ENCODE measurements at places on chromosomes 5 and 9.

- ATAC-seq = no peak
Measured at GRCh38 chr5:115450741-115451140, 93.8 kb downstream of the FEM1C start.

DNA sequence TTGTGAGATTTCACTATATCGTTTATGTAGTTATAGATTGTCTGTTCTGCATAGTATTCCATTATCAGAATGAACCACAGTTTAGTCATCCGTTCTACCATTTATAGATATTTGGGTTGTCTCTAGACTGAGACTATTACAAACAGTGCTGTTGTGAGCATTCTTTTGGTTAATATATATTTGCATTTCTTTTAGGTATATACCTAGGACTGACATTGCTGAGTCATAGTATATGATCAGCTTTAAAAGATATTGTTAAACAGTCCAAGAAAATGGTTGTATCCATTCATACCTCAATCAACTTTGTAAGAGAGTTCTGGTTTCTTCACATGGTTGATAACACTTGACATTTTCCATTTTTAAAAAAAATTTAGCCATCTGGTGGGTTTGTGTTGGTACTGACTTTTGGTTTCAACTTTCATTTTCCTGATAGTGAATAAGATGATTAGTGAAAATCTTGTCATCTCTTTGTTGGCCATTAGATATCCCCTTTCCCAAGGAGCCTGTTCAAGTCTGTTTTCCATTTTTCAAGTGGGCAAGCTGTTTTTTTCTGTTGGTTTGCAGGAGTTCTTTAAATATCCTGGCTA, 22.9 kb upstream of the ADAM19 start:
- peak; percentile 29 for ATAC-seq

GRCh38 chr5:39726467-39726866, 301.7 kb upstream of the DAB2 start:
- no peak for ATAC-seq

GRCh38 chr9:88938189-88938588, 53.1 kb upstream of the S1PR3 start:
- ATAC-seq = no peak

DNA sequence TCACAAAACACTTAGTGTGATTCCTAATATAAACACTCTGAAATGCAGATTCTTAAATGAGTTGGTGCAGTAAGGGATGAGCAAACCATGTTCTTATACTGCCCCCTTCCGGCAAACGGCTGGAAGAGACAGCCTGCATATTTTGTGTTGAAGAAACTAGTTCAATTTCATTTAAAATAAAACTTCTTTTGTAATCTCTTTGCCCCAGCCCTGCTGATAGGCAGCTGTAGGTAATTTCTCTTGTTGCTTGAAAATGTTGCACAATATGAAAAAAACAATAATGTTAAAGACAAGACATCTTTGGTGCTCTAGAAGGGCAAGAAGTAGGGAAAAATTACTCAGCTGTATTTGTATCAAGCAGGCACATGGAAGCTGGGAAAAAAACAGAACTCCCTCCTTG, 89.7 kb upstream of the CCNG1 start:
- ATAC-seq = no peak

DNA sequence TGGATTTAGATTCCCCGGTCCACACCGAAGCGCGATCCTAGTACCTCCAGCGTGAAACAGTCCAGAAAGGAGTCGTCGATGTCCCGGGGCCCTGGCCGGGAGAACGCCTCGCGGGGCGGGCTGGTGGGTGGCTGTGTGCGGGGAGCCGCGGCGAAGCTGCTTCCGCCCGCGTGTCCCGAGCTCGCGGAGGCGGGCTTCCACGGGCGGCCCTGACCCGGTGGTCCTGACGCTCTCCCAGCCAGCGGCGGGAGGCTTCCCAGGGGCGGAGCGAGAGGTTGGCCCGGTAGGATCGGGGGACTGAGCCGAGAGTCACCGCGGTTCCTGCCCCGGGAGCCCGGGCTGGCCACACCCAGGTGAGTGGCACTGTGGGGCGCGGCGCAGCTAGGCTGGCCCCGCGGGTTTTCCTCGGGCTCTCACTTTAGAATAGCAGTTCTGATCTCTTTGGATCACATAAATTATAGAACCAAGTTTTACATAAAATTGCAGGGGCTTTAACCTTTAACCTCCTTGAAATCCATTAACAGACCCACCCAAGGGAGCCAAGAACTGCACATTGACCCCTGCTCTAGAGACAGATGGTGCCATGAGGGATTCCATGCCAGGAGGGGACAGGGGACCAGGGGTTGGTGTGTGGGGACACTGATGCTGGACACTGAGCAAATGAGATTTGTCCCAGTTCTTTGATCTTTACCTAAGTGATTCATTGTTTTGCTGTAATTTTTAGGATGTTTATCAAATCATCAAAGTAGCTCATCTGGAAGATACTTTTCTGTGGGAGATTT, 29.2 kb upstream of the IL31RA start:
- ATAC-seq = no peak

- peak; percentile 38 for ATAC-seq
Measured at GRCh38 chr9:37144762-37145161, 24.4 kb downstream of the ZCCHC7 start.

DNA sequence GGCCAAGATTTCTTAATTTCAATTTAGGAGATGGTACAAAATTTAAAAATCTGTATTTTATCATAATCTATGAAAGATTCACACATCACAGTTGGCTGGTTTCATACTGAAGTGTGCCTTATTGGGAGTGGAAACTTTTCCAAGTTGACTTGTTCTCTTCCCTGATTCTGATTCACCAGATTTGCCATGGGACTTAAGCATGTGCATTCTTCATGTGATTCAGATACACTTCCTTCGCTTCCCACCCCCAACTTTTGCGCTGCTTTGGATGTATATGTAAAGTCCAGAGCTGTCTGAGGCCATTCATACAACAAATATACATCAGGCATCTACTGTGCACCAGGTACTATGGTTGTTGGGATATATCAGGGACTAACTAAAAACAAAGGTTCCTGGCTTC, 34.4 kb downstream of the CPEB4 start:
- ATAC-seq = no peak

DNA sequence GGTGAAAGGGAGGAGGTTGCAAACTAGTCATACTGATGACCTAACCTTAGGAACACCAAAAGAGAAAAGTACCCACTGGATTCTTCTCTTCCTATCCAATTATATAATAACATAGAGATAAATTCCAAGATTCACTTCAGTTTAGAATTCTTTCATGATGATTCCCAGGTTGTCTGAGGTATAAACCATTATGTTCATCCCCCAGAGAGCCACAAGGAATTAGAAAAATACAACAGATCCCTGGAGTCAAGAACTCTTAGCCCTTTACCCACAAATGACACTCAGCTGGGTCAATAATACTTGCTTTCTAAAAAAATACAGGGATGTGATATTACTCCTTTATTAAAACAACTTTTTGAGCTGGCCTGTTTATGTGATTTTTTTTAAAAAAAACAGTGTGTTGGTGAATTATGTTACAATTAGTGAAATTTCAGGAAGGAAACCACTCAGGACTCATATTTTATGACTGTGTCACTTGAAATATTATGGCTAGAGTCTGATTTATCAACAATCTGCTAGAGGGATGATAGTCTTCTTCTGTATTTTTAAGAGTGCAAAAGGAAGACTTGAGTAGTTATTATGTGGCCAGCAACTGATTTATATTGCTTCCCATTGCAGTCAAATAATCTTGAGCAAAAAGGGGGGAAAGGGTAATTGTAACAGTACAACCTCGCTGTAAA, 338.2 kb downstream of the NFIB start:
- ATAC-seq = no peak

DNA sequence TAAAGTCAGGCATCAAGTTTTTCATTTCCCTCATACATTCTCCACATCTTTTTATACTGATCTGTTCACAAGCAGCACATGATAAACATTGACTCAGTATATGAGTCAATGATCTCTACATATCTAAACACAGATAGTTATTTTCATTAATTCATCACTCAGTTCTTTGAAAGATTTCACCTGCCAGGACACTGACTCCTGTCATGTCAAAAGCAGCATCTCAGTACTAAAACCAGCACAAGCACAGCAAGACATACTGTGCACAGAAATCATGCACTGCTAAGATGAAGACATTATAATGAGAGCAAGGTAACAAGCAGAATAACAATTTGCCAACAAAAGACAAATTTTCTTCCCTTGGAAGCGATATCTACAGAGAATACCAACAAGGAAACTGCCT, 206.1 kb upstream of the COX7C start:
- ATAC-seq = no peak

GRCh38 chr5:60521376-60522291, 178.3 kb downstream of the DEPDC1B start:
- ATAC-seq = no peak

- ATAC-seq = peak; percentile 72
Measured at GRCh38 chr9:92406477-92406876, 2.1 kb upstream of the OGN start.

GRCh38 chr5:78537821-78538220, 110.8 kb downstream of the LHFPL2 start:
- ATAC-seq = no peak

GRCh38 chr5:14659821-14660607, 4.5 kb upstream of the OTULIN start:
- no peak for ATAC-seq

DNA sequence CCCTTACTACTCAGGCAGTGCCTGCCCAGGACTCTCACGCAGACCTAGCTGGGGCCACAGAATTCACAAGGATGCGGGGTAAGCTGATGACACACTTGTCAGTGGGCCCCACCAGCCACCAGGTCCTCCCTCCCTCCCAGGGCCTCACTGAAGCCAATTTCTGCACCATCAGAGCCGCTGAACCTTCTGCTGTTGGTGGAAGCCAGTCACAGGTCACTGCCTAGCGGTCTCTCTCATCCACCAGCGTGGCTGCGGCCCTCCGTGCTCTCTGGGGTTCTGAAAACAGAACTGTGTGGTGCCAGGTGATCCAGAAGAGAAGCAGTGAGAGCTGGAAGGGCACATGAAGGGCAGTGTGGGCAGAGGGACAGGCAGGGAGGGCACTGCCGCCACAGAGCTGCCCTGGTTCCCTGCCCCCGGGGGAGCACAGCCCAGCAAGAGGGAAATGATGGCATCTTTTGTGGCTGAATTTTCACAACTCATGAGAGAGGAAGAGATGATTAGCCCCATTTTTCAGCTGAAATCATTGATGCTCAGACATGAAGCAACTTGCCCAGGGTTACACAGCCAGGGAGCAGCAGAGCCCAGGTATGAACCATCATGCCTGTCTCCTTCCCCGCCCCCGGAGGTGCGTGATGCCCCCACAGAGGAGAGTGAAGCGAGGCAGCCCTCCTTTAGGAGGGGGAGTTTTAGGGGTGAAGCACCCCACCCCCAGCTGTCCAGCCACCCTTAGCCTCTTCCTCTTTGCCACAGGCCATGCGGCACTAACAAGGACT, 41.4 kb upstream of the CPLX2 start:
- ATAC-seq = no peak

GRCh38 chr9:120187758-120188157, 392.2 kb downstream of the CDK5RAP2 start:
- no peak for ATAC-seq

DNA sequence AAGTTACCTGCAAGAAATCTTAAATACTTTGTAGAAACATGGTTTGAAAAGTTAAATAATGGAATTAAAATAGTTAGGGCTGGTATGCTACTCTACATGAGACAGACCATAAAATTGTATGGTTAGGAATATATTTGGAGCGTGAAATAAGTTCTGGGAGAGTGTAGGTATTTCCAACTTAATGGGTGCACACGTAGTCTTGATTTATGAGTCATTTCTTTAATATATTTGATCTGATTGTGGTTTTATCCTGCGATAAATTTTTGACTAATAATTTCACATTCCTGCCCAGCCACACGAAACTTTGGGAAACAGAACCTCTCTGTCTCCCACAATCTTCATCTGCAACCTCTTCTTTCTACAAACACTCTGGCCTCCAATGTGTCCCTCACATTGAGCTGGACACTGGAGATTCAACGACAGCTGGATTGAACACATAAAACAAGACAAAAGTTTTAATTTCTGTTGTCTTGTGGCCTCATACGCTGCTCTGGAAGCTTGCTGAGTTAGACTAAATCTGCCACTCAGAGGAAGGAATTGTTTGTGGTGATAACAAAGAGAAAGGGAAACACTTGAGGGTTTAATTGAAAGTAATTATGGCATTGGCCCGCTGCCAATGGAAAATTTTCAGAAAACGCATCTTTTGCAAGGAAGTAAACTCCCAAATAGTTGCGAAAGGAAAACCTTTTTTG, 201.8 kb upstream of the ZNF608 start:
- ATAC-seq = no peak

DNA sequence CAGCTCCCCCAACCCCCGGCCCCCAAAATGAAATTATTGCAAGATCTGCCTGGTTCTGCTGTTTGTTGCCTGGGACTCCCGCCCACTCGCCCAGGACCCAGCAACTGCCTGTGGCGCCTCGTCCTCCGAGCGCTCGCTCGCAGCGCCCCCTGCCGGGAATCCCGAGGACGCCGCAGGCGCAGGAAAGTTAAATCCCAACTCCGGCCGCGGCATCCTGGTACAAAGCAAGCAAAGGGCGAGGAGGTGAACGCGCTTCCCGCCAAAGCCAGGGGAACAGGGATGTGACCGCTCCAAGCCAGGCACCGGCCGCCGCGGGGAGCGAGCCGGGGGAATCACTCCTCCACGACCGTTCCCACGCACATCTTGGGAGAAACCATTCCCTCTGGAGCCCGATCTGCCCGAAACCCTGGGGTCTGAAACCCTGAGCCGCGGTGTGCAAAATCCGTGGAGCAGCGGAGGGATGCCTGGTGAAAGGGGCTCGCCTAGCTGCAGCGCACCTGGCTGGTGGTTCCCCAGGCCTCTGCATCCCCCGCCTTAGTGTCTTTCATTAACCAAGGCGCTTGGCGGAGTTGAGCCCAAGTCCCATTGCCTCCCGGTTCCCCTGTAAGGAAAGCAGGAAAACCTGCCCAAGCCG, 1.3 kb downstream of the SEMA5A start:
- no peak for ATAC-seq

- ATAC-seq = no peak
Measured at GRCh38 chr9:33464045-33464636, 9.6 kb downstream of the NOL6 start.

DNA sequence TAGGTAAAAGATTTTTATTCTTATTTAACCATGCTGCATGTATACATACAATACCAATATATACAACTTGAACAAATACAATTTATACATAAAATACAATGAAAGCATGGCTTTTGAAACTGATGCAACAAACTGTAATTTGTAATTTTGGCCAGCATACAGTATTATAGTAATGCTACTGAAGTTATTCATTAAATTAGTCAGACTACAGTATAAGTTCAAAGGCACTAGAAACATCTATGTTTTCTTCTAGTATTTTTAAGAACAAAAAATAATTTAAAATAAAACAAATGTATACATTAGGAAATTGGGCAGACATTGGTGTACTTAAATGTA, 18.8 kb downstream of the IL4 start:
- ATAC-seq = no peak

GRCh38 chr9:109166171-109166770, 778 bp downstream of the FRRS1L start:
- ATAC-seq = no peak

DNA sequence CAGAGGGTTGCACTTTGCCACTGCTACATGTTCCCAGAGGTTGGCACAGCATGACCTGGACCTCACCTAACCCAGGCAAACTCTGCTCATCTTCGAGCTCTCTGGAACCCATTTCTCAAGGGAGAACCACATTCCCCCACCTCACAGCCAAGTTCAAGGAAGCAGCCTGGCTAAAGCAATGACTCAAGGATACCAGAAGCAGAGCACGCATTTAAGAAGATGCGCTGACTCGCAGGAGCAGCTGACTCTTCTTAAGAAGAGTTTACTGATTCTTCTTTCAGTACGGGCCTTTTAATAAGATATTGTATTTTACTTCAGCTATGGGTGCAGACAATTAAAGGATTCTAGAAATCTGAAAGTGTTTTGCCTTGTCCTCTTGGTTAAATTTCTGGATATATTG, 4.1 kb upstream of the SEMA5A start:
- ATAC-seq = no peak

Measured in activated CD4-positive, CD25-positive, alpha-beta regulatory T cell treated with anti-CD3 and anti-CD28 coated beads, Interleukin-2, amount 50 U/mL, for 24 hours (primary cell).